ENCODE measurements at places on chromosomes 6 and 20.

- no peak for DNase-seq
Measured at GRCh38 chr6:155436981-155437749, 18.5 kb downstream of the NOX3 start.

GRCh38 chr20:53763707-53764414, 170.2 kb upstream of the ZNF217 start:
- DNase-seq = no peak

GRCh38 chr6:3026791-3027626, 27.3 kb downstream of the NQO2 start:
- peak; percentile 10 for DNase-seq

DNA sequence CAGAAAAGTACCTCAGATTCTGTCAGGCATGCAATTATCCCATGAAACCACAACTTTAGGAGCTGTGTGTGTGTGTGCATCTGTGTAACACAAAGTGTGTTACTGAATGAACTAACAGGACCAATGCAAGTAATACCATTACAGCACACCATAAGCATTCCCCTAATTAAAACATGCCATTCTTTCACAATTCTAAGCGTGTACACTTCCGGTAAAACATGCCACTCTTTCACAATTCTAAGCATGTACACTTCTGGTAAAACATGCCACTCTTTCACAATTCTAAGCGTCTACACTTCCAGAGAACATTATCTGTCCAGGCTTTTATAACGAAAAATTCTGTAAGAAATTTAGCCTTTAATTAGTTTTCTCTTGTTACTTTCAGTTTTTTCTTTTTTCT, 238.2 kb downstream of the GMDS start:
- DNase-seq = no peak

DNA sequence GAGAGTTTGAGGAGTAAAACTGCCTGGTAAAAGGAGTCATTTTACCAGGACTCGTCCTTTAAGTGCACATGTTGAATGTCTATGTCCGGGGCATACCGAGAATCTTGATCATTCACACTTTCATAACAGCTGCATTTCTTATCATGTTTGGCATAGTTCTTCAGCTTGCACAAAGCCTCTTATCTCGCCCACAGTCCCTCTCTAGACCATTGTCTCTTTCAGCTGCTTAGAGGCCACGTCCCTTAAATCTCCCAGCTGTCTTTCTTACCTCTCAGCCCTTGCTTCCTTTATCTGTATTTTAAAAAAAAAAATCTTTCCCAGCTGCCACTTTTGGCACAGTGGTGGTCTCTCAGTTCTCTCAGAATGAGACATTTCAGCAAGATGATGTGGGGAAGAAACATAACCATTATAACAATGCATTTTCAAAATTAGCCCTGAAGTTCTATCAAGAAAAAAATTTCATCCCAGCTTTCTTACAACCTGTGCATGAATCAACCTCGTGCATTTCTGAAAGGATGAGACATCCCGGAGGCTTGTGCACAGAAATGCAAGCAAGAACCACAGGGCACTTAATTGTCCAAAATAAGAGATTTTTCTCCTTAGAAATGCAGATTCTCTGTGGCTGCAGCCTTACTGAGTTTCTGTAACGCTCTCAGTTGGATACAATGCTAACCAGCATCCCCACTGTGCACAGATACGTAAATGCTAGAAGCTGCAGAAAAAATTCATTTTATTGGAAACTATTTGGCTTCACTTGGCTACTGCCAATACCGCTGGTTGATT, 24.2 kb downstream of the RBM24 start:
- DNase-seq = no peak

- no peak for DNase-seq
Measured at GRCh38 chr6:39568896-39569295, 156.3 kb downstream of the KIF6 start.

DNA sequence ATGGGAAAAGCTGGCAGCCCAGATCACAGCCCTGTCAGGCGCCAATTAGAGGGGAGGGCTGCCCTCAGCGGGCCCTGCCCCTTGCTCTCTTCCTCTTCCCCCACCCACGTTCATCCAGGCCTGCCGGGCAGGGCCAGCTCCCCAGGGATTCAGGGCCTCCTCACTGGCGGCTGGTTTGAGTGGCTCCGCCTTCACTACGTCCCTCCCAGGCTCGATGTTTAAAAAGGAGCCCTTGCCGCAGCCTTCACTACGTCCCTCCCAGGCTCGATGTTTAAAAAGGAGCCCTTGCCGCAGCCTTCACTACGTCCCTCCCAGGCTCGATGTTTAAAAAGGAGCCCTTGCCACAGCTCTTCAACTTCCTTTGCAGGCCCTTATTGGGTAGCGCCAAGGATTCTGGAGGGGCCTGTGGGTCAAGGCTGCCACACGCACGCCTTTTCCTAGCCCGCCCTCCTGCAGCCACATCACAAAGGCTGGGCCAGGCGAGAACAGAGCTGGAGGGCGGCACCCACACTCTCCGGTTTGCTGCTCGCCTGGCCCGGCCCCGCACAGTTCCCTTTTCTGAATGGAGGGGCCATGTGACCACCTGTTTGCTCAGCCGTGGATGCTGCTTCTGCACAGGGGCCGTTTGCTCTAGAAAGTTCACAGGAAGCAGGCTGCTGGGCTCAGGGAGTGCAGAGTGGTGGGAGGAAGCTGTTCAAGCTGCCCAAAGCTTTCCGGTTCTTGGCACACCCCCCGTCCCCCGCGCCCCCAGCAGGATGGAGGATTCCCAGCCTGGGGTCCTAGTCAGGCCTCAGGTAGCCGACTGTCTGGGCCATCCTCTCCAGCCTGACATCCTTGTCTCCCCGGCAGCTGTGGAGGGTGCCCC, 1.6 kb downstream of the SLC17A9 start:
- DNase-seq = peak; percentile 41

GRCh38 chr6:44828780-44829179, 441.3 kb downstream of the CDC5L start:
- DNase-seq = no peak

DNA sequence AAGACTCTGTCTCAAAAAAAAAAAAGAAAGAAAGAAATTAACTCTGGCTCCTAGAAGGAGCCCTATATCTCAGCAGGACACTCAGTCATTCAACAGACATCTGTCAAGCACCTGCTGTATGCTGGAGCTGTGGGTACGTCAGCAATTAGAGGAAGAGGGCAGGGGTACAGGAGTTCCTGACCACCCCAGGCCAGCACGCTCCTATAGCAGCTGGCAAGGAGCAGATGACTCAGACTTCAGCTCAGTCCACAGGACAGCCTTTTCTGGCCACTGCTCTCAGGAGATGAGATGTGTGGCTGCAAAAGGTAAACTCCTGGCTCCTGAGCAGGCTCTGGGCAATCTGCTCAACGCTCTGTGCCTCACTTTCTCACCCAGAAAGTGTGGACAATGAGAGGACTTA, 1.7 kb upstream of the RTEL1 start:
- DNase-seq = no peak

- no peak for DNase-seq
Measured at GRCh38 chr6:63451238-63451637, 121.0 kb upstream of the LOC128125822 start.

DNA sequence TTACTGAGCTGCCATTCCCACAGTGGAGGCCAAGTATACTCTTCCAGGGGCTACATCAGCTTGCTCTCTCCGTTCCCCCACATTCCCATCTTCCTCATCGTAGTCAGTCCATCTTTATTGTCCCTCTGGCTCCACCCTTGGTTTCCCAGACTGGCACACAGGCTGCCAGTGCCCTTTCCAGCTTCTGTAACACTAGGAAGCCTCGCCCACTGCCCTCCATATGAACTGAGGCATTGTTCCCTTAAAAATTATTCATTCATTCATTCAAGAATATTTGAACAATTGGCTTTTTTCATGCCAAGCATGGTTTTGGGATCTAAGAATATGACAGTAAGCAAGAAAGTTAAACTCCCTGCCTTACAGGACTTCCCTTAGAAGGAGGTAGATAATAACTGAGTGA, 14.3 kb downstream of the ROS1 start:
- DNase-seq = no peak

- no peak for DNase-seq
Measured at GRCh38 chr6:27544612-27545260, 71.8 kb upstream of the ZNF184 start.

DNA sequence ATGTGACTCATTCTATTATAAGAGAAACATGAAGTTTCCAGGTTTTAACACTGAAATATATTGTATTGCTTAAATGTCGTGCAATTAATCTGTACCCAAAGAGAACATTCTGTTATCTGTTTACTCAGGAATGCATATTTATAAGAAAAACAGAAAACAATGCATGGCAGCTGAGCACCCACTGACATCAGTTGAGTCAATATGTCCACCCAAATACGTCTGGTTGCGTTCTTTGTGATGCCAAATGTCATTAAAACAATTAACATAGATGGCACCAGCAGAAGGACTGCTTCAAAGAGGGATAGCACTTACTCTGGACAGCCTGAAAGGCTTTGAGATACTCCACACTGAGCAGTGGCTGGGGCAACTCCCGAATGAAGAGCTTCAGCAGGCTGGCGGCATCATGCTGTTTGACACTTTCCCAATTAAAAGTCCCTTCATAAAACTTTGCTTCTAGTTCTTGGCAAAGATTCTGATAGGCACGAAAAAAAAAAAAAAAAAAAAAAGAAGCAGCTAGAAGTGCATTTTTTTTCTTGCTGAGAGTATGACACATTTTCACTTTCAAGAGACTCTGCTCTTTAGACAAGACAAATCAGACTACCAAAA, 102.3 kb downstream of the ARHGAP18 start:
- no peak for DNase-seq

DNA sequence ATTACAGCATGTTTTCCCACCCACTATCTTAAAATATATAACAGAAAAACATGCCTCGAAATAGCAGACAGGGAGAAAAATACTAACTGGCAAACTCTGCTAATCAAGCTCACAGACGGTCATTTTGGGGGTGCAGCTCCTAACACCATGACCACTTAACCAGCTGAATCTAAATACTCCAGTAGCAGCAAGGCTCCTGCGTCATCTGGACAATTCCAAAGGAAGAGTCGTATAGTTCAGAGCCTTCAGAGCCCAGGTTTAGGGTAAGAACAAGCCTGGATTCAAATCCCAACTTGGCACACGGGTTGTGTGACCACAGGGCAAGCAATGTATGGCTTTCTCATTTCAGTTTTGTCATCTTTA, 81.3 kb upstream of the COL21A1 start:
- no peak for DNase-seq

DNA sequence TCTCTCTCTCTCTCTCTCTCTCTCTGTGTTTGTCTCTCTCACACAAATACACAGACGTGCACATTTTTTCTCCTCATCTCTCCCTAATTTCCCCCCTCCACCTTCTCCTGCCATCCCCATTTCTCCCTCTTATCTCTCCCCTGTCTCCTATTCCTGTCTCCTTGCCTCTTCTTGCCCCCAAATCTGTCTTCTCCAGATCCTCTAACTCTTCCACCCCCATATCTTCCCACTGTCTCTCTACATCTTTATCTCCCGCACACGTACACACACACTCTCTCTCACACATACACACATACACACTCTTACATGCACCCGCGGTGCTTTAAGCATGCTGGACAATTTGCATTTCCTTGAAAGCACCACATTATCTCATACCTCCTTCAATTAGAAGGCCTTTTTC, 15.9 kb downstream of the KIZ start:
- DNase-seq = no peak

DNA sequence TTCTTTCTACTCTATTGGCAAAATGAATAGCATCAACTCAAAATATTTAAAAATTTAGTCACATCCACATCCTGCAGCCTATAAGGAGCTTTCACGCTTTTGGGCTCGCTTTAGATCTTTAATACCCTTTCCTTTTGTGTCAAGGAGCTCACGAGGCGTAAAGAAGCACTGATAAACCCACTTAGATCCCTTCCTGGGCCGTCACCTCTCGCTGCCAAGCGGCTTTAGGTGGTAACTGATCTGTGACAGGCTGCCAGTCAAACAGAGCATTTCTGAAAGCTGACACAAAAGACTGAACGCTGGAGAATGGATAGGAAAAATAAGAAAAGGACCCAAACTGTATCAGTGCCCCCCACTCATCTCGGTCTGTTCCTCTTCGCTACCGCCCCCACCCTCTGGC, 385.7 kb upstream of the MMS22L start:
- no peak for DNase-seq

DNA sequence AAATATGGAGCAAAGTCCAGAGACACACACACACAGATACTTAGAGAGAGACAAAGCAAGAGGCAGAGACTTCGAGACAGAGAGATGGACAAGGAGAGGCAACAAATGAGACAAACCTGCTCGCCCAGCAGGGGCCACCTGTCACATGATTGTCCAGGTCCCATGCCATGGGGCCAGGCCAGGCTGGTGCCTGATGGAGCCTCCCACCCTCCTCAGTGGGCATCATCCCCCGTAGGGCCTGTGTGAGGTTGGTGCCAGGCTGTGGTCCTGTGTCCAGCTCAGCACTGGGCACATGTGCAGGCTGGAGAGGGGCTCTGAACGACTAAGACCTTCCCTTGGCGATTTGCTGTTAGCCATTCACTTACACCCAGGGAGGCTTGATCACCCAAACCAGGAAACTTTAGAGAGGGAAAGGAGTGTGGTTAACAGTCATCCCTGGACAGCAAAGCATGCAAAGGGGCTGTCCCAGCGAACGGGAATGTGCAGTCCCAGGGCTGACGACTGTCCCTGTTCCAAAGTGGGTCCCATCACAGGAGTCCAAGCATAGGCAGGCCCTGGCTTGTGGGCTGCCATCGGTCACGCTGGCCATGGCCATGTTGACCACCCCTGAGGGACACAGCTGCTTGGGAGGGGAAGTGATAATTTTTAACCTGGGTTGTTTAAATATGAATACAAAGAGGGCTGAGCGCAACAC, 38.4 kb upstream of the PHACTR3 start:
- no peak for DNase-seq

GRCh38 chr6:37695857-37696219, 1.8 kb downstream of the MDGA1 start:
- no peak for DNase-seq

- DNase-seq = no peak
Measured at GRCh38 chr6:52364480-52365166, 2.7 kb downstream of the PAQR8 start.

DNA sequence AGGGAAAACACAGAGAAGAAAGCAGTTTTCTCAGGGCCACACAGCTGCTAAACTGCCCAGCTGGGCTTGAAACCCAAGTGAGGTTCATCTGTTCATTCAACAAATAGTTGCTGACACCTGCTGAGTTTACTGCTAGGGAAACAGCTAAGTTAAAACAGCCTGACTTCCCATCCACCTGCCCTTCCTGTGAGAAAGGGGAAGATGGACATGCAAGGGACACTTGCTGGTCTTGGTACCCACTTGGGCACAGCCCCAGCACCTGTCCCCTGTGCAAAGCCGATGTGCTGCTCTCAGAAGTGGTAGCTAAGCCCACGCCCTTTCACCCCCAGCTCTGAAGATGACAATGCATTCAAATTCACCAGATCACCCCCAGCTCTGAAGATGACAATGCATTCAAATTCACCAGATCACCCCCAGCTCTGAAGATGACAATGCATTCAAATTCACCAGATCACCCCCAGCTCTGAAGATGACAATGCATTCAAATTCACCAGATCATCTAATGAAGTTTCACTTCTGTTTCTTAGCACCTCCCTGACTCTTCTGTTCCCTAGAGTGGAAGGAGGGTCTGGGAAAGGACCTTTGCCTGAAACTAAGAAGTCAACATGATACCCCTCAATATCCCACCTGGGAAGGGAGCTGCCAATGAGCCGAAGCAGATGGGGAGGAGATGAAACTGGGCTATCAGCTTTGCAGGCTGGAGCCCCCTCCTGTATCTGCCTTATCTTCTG, 46.0 kb upstream of the TOP1 start:
- DNase-seq = no peak

GRCh38 chr20:54469952-54470351, 5.4 kb upstream of the DOK5 start:
- DNase-seq = no peak

GRCh38 chr6:46964716-46965519, 43.2 kb upstream of the ADGRF5 start:
- no peak for DNase-seq

GRCh38 chr6:2596222-2596621, 154.5 kb downstream of the MYLK4 start:
- DNase-seq = no peak

All from stimulated activated CD8-positive, alpha-beta memory T cell treated with anti-CD3 and anti-CD28 coated beads, Interleukin-7, amount 100 ng/mL, for 1 hour (primary cell).